ENCODE measurements at places on chromosomes 5 and 9. TPM values are rescaled to one million over a fixed set of nuclear protein-coding genes. Genes with fewer than 3 reads are reported as not detected.

GRCh38 chr5:80921026-80921425 lies 39.1 kb upstream of the RASGRF2 start:
- DNase-seq, result no peak

DNA sequence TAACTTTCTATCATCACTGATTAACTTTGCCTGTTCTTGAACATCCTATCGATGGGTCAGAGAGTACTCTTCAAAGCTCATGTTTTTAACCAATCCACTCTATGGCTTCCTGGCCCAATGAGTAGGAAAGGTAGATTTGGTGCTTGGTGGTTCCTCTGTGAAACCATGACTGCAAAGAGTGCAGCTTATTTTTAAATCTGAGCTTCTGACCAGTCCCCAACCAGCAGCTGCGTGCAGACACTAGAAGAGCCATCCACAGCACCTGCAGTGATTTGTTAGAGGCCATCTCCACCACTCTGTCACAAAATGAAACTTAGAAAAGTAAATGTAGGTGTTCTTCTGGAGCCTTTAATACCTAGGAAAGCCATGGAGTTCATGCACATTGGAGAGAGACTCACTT lies 107.3 kb upstream of the WWC1 start:
- no peak for DNase-seq

DNA sequence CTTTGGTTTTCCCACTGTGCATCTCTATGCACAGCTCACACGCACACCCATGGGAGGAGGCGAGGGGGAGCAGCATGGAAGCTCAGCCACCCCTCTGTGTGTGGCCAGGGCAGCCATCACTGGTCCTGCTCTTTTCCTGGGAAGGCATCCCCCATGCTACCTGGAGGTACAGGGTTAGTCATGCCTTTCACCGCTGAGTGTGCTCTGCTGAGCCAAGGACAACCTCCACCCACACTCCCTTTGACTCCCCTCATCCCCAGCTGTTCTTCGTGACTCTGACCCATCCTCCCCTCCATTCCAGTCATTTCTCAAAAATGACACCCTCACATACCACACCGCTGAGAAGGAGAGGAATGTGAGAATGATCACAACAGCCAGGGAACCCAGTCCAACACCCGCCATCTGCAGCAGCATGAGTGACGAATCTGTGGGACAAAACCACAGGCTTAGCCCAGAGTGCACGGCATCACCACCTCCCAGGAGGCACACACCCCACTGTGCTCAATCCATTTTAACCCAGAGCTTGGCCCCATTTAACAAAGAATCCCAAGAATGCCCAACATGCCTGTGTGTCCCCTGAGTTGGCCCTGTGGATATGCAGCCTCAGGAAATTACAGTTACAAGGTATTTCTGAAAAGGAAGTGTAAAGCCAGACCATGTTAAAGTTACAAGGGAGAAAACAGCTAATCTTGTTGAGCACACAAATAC lies 133.4 kb downstream of the SUSD1 start:
- DNase-seq, result peak; percentile 94

GRCh38 chr9:114856215-114856941 lies 50.5 kb upstream of the TNFSF15 start:
- DNase-seq, result no peak

MLANA gene
- total RNA-seq, result not detected
